ENCODE measurements at places on chromosomes 13 and 19. TPM values are rescaled to one million over a fixed set of nuclear protein-coding genes. Genes with fewer than 3 reads are reported as not detected.

Gene CTXN1
- total RNA-seq = 0.18 TPM

Gene SIGLECL1
- not detected for total RNA-seq

Gene GNA15
- total RNA-seq = not detected

Gene EPSTI1
- total RNA-seq = 0.54 TPM

Gene FBXO27
- total RNA-seq = 0.18 TPM

Gene SIAH3
- total RNA-seq = not detected

Gene SMAD9
- 7.3 TPM for total RNA-seq

Gene KEAP1
- total RNA-seq = 58.3 TPM

Gene CLDND2
- total RNA-seq = not detected

Gene THAP8
- 15.2 TPM for total RNA-seq

Gene ZNF880
- 11.0 TPM for total RNA-seq

Gene RFX1
- total RNA-seq = 2.0 TPM

Data from cardiac atrium fibroblast (primary cell).